ENCODE measurements at places on chromosomes 3 and 15.

- peak; percentile 89 for DNase-seq
Measured at GRCh38 chr3:196274585-196274984, 12.9 kb downstream of the PCYT1A start.

GRCh38 chr3:99506-99905, 97.1 kb upstream of the CHL1 start:
- DNase-seq, result no peak

- DNase-seq, result peak; percentile 3
Measured at GRCh38 chr15:53512029-53512428, 247.4 kb downstream of the WDR72 start.

DNA sequence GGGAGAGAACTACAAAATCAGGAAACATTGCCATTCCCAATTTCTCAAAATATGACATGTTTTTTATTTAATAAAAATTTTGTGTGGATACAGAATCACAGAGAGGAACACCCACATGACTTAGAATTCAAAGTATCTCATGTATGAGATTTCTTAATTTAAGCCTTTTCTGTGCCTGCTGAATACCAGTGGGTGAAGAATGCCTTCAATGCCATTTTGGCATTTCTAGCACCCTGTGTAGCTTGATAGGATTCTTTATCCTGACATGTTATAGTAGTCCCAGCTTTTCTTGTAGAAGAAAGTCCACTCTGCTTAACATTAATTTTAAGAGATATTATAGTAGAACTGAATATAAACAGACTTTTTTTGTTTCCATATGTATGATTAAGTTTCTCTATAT, 3.1 kb upstream of the SLMAP start:
- peak; percentile 45 for DNase-seq

- peak; percentile 89 for DNase-seq
Measured at GRCh38 chr3:31096661-31097395, 202.4 kb upstream of the GADL1 start.
